ENCODE measurements at places on chromosomes 12 and 14.
A peak's percentile ranks its signal among the peaks of the same experiment; 100 is the strongest.

- no peak for DNase-seq
Measured at GRCh38 chr14:77124345-77125280, 17.0 kb downstream of the ZDHHC22 start.

DNA sequence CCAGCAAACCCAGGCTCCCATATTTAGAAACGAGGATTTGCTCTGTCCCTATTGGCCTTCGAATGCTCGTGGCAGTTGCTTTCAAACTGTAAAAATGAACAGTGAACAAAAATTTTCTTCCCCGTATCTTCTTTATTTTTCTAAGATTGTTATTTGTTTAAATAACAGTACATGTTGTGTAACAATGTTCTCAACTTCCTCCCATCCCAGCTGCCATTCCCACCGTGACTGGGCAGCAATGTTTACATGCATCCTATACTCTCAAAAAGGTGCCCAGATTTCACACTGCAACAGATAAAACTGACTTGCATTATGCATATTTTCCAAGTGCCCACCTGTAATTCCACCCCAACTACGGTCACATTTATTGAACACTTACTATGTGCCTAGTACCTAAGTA is 12.8 kb downstream of the VCPKMT start:
- no peak for DNase-seq

- no peak for DNase-seq
Measured at GRCh38 chr12:51661836-51662235, 70.8 kb downstream of the SCN8A start.

DNA sequence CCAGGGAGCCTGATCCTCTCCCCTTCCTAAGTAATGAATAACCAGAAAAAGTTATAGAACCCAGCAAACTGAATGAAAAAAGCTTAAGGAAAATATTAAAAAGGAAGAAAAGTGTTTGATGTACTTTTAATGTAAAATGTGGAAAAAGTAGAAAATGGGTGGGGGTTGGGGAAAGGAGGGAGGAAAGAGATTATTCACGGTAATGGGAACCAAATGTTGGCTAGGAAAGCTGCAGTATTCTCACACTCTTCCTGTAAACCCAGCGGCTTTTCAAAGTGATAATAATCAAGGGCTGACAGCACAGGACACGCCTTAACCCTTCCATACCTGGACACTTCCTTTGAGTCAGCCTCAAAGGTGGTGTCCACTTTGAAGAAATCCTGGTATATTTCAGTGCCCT is 139.2 kb downstream of the TGFB3 start:
- DNase-seq: no peak

DNA sequence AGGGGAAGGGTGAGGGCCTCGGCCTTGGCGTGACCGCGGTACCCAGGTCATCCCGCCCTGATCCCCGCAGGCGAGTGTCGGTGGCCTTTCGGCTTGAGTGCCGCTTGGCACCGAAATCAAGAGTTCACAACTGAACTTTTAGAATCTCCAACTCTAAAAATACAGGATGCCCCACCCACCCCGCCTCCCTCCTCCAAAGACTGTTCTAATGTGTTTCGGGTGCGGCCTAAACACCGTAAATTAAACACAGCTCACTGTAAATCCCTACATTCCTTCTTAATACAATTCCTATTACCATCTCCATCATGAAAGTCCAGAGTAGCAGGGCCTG is 11.4 kb downstream of the SCNN1A start:
- no peak for DNase-seq

DNA sequence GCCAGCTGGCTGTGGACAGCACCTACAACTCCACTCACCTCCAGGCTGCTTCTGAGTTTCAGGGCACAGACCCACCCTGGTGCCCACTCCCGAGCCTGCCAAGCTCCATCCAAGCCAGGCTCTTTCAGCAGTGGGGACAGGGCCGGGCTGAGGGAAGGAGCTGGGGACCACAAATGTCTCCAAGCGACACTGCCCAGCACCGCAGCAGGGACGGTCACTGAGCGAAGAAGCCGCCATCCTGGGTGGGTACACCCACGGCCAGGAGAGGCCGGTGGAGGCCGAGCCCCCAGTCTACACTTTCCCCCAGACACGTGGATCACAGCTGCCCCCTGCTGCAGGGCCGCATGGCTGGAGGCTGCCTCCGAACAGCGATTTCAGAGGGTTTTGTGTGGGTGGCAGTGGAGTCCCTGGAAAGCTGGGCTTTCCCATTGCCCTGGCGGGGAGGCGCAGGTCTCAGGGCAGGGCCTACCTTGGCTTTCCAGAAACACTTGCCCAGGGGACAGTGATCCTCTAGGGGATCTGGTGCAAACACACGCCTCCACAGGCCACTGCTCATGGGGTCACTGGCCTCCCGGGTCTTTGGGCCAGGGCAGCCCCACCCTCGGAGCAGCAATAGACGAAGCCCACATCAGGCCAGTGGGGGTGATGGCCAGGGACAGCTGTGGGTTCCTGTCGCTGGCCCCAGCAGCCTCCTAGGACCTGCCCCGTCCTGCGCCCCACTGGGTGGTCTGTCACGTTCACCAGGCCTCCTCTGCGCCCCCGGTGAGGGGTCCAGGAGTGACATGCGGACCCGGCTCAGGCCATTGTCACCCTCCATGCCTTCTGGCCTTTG is 1.2 kb upstream of the GPR132 start:
- no peak for DNase-seq

DNA sequence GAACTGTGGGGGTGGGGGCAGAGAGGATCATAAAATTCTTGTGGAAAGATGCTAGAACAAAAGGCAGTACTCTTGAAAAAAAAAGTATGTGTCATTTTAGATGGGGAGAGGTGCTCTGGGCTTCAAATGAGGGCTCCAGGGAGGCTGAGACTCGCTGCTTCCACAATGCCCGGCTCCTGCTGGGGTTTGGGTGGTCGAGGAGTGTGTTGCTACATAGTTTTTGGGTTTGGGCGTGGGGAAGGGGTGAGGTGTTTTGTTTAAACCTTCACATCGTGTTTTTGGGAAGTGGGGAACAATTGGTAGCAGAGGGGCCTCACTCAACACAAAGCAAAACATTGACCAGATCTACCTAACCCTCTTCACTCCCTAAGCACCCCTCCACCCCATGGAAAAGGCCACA is 8.1 kb downstream of the ISCA2 start:
- no peak for DNase-seq

DNA sequence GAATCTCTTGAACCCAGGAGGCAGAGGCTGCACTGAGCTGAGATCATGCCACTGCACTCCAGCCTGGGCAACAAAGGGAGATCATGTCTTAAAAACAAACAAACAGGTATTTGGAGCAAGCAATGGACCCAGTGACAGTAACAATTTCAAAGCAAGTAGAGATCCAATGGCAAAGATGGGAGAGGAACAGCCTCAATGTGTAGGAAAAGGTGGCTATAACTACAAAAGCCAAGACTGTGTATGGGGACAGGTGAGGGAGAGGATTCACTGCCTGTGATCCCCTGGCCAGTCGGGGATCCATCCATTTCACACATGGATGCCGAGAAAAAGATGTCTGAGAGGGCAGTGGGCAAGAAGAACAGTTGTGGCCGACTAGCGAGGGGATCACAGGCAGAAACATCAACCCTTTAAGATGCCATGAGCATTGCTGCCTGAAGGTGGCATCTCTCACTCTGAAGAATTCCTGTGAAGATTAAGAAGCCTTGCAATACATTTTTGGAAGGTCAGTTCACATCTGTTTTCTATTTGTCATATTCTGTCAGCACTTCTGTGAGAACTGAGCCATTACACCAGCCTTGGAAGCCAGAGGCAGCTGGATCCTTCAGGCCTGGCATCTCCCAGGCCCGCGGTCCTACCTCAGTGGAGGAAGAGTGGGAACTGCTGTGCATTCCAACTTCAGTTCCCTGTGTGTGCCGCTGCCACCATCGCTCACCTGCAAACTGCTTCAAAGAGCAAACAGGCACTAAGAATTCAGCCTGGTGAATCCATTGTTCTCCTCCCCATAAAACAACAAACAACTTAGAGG is 54.5 kb upstream of the FRS2 start:
- peak; percentile 87 for DNase-seq

DNA sequence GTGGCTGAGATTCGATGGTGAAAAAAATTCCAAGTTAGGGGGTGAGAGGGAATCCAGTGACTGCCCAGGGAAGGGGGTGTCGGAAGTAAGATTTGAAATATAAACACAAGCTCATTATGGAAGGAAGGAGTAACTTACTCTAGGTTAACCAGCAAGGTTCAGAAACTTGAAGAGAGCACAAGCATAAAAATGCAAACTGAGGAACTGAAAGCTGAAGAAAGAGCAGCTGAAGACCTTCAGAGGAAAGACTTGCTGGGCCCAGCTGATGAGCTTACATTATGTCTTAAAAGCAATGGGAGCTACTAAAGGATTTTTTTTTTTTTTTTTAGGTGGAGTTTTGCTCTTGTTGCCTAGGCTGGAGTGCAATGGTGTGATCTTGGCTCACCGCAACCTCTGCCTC is 189.7 kb upstream of the GRIN2B start:
- DNase-seq: no peak

- no peak for DNase-seq
Measured at GRCh38 chr12:132481771-132482745, 7.9 kb upstream of the FBRSL1 start.

GRCh38 chr14:106792543-106792942 is 1266.2 kb downstream of the TMEM121 start:
- DNase-seq: no peak

DNA sequence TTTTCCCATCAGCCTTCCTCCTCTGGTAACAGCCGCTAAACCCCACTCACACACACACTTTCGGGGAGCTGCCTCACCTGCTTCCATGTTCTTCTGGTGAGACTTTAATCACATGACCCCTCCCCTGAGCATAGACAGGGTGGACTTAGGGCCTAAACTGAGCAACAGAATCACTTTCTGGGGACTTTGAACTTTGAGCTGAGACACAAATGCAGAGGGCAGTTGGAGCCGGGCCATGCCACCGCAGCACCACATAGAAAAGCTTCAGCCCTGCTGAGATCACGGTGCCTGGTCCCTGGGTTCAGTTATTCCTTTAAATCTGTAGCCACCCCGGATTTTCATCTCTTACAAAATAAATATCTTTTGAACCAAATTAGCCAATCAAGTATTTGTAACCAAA is 18.4 kb upstream of the MAP3K9 start:
- no peak for DNase-seq

DNA sequence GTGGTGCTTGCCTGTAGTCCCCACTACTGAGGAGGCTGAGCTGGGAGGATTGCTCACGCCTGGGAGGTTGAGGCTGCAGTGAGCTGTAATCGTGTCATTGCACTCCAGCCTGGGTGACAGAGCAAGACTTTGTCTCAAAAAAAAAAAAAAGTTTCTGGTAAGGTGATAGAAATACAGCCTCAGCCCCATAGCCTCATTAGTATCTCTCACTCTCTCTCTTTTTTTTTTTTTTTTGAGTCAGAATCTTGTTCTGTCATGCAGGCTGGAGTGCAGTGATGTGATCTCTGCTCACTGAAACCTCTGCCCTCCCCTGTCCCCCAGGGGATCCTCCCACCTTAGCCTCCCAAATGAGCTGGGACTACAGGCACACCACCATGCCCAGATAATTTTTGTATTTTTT is 19.2 kb downstream of the MTHFD1 start:
- DNase-seq: no peak

GRCh38 chr14:24605435-24606190 is 3.9 kb downstream of the GZMH start:
- DNase-seq: no peak

GRCh38 chr12:12564911-12565310 is 2.2 kb upstream of the DUSP16 start:
- DNase-seq: no peak

DNA sequence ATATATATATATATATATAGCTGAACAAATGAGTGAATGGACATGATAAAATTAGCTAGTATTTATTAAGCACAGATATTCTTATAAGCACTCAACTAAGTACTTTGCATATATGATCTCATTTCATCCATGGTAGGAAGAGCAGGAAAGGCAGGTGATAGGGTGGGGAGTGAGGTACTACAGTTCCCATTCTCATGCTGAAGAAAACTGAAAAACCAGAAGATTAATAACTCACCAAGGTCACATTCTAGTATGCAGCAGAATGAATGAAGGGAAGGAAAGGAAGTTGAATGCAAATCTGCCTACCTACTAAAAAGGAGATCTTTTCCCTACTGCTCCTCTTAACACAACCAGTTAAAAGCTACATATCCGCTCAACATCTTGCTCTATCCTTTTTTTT is 298.1 kb upstream of the TMPO start:
- DNase-seq: no peak

DNA sequence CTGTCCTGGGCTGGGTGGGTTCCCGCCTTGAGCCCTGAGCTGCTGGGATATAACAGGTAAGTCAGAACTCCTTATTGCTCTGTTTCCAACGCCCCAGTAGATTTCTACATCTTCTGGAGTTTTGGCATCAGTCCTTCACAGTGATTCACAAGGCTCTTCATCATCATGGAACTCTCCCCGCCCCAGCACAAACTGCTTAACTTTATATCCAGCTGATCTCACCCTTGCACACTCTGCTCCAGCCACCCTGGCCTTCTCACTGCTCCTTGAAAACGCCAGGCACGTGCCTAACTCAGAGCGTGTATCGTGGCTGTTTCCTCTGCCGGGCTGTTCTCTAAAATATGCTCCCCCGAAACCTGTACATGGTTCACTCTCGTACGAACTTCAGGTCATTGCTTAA is 264.9 kb downstream of the NOVA1 start:
- DNase-seq: no peak

DNA sequence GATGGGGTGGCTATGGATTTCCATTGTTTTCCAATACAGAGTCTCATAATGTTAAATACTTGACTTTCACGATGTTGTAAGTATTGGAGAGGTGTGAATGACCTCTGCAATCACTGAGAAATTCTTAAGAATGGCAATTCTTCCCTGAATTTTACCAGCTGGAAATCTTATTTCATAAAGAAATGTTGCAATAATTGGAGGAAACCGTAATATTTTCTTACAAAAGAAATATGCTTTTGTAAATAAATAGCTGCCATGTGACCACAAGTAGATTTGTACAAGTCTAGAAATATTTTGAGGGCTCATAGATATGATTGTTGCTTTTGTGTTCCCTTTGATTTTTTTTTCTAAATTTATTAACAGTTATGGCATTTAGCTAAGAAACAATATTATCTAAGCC is 308.7 kb upstream of the ATP2B1 start:
- no peak for DNase-seq

GRCh38 chr12:19248929-19249602 is 119.5 kb downstream of the PLEKHA5 start:
- no peak for DNase-seq

DNA sequence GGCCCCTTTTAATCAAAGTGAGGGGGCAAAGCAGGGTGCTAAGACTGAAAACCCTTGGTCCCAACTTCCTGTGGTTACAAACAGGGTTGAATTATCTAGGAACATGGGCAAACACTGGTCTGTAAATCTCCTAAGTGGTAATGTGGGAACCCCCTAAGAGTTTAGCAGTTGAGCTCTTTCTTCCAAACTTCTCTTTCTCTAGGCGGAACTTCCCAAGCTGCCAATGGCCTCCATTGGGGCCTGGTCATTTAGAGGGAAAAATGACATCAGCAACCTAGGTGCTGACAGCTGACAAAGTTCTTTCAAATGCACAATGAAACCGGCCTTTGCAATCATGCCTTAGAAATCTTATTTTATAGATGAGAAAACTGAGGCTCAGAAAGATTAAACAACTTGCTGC is 17.7 kb downstream of the HEBP1 start:
- DNase-seq: no peak

DNA sequence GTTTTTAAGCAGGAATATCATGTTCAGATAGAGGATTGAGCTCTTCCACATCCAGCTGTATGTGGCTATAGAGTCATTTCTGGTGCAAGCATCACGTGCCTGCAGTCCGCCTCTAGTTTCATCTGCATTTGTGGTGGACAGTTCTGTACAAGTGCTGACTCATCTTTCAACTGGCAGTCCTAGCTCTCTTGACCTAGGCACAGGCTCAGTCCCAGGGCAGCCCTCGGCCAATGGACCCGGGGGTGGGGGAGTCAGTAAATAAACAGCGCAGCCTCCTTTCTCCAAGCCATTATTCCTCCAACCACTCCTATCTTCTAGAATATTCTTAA is 41.8 kb upstream of the FRMD6 start:
- DNase-seq: no peak

All from astrocyte of the cerebellum (primary cell).